ENCODE measurements at places on chromosomes 3 and 15.

DNA sequence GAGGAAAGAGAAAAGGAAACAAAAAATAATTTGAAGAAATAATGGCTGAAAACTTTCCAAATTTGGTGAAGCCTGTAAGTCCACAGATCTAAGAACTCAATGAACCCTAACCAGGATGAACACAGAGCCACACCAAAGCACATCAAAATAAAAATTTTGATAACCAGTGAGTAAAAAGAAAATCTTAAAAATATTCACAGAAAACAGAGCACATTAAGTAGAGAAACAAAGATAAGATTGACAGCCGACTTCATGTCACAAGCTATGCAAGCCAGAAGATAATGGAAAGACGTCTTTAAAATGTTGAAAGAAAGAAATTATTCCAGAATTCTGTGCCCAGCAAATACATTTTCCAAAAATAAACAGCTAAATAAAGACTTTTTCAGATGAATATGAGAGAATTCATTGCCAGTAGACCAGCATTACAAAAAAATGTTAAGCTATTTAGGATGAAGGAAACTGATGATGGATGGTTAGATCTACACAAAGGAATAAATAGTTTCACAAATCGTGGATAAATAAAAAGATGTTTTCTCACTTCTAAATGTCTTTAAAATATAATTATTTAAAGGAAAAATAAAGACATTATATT is 140.2 kb upstream of the SKOR1 start:
- no peak for DNase-seq

DNA sequence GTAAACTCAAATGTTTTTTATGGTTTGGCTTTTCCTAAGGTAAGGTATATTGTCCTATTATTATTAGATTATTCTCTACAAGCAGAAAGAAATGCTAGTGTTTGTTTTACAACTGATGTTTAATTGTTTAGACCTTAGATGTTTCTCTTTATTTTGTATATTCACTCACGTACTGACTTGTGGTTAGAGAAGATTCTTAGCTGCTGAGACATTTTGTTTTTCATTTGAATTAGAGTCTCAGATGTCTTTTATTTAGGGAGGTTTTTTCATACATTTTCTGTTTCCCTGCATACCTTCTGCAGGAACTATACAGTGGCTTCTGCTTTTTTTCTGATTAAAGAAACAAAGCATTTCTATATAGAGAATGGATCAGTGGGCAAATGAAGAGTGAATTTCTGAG is 110.9 kb downstream of the MYRIP start:
- no peak for DNase-seq

- no peak for DNase-seq
Observed at GRCh38 chr15:42716626-42717025, 20.3 kb downstream of the CDAN1 start.

DNA sequence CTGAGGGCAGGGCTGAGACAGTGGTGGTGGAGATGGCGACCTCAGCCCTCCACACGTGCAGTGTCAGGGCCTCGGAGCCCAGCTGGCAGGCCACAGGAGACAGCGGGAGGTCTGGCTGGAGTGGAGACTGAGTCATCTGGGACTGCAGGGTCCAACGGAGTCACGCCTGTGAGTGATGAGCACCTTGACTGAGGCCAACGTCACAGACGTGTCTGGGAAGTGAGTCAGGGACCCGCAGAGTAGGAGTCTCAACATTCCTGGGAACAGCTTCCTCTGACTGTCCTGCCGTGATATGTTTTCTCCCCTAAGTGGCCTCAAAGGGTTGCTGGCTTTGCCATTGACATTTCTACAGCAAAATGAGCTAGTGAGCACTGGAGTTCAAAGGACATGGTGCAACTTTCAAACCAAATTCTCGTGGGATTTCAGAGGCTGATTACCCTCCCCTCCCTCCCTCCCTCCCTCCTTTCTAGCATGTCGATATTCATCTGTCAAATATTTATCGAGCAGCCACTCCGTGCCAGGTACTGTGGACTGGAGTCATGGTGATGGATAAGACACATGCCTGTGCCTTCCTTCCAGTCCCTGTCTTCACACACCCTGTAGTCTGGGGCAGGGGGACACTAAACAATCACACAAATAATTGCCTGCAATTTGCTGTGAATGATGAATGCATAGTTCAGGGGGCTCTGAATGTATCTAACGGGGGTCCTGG is 53.3 kb upstream of the AMOTL2 start:
- no peak for DNase-seq

DNA sequence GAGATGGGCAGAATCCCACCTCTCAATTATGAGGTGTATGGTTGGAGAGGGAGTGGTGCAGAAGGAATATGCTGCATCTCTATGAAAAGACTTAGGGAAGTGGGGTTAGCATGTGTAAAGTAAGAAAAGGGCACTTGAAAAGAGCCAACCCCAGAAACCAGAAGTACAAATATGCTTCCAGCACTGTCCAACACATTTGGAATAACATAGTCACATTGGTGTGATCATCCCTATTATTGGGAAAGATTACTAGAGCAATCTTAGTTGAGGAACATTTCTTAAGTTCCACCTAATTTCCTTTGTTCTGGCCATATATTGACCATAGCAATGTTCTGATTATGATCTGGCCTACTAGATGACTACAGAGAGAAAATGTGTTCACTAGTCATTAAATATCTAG is 34.3 kb downstream of the HMG20A start:
- DNase-seq = no peak

DNA sequence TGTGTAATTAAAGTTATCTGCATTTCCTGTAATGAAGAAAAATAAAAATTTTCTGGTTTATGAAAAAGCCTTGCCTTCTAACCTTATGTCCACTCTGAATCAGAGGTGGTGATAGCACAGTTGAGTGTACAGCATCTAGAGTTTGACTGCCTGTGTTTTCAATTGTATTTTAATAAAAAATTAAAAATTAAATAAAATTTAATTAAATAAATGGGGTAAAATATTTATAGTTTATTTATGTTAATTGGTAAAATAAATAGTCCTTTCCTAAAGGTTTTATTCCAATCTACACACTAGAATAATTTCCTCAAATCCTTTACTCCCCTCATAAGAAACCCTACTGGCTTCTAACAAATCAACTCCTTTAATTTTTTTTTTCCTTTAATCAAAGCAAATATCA is 111.8 kb upstream of the MYO5C start:
- no peak for DNase-seq

DNA sequence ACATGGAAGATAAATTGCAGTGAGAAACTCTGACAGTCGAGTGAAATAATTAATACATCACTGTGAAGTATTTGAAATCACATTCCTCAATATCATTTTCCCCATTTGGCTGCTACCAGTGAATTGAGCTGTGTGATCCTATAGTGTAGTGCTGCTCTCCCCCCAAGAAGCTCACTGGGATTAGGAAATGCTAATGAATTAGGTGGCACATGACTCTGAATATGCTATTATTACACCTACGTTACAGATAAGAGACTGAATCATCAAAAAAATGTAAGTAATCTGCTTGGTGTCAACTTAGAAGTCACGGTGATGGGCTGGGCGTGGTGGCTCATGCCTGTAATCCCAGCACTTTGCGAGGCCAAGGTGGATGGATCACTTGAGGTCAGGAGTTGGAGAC is 34.7 kb upstream of the SYNM start:
- no peak for DNase-seq

DNA sequence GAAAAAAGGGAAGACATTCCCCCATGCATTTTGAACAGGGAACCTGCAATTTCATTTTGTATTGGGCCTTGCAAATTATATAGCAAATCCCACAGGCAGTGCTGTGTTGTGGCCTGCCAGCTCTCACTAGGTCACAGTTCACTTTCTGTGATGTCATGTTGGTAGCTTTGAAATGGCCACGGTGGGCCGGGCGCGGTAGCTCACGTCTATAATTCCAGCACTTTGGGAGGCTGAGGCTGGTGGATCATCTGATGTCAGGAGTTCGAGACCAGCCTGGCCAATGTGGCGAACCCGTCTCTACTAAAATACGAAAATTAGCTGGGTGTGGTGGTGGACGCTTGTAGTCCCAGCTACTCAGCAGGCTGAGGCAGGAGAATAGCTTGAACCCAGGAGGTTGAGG is 27.0 kb upstream of the C15orf39 start:
- DNase-seq = no peak

GRCh38 chr3:16550305-16550675 is 36.8 kb upstream of the RFTN1 start:
- no peak for DNase-seq

- DNase-seq = peak; percentile 47
Observed at GRCh38 chr3:189041482-189042090, 130.2 kb upstream of the TPRG1 start.

- DNase-seq = no peak
Observed at GRCh38 chr3:2839876-2840275, 270.3 kb downstream of the IL5RA start.

DNA sequence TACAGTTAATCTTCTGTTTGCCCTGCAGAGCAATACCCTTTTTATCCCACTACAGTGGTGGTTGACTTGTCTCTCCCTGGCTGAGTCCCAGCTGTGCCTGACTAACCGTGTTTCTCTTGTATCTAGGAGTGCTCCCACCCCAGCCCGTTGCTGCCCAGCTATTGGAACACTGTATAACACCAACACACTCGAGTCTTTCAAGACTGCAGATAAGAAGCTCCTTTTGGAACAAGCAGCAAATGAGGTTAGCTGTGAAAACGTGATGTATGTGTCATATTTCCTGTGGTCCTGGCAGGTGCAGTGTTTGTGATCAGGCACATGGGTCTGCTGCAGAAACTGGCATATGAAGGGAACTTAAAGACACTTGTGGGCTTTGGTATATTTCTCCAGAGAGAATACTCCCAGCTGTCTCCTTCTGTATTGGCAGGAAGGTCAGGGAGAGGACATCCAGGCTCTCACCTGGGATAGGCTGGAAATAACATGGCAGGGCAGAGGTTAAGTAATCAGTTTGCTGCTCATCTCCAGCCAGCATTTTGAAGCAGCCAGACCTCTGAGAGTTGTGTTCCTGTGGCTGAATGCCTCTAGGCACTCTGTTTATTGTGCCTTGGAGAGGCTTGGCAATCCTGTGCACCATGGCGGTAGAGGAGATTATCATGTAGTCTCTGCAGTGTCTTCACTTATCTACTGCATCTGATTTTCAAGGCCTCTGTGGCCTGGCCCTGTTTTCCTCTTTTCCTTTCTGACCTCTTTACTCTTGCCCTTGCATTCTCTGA is 34.8 kb downstream of the ATG7 start:
- no peak for DNase-seq

GRCh38 chr15:29692527-29692926 is 129.7 kb downstream of the TJP1 start:
- DNase-seq = no peak

DNA sequence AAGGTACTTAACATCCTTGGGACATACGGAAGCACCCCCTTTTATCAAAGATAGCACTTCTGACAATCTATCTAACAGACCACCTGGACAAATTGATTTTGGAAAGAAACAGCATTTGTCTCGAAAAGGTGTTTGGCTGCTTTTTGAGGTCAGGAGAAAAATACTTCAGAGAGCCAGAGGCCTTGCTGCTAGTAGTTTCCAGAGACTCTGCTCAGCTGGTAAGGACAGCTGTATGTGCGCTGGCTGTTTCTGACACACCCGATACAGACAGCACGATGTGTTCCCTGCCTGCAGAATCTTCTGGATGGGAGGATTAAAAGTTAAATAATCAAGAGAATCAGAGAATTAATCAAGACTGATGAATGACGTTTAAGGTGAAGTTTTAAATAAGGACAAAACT is 15.6 kb upstream of the GYG1 start:
- no peak for DNase-seq

- peak; percentile 51 for DNase-seq
Observed at GRCh38 chr3:150022381-150023238, 51.9 kb upstream of the PFN2 start.

- peak; percentile 62 for DNase-seq
Observed at GRCh38 chr3:126356373-126357264, 589 bp downstream of the KLF15 start.

DNA sequence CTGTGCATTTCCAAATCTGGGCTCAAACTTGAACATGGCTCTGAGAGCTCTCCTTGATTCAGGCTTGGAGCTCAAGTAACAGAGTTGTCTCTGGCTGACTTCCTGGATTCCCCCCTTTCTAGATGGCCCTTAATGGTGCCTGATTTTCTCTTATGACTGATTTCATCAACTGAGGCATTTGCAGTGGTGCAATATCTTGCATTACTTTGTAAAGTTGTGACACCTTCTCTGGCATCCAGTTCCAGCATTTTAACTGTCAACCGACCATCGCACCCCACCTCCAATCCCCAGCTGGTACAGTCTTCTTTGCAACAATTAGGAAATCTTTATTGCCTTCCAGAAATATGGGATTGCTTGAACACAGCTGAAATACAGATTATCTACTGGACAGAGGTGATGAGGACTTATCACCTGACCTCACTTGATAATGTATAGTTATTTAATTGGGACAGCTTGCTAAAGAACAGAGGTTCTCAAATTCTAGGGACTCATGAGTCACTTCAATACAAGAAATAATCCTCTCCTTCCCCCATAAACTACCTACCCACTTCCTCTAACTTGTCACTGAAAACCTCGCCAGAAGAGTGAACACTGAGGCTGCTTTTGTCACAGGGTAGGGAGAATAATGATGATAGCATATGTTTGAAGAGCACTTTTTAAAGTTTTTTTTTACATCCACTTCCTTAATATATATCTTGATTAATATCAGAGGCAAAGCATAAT is 41.8 kb downstream of the FILIP1L start:
- no peak for DNase-seq

Data from D341Med (cell line).